ENCODE measurements at places on chromosomes 13 and 19. TPM values are rescaled to one million over a fixed set of nuclear protein-coding genes. Genes with fewer than 3 reads are reported as not detected.

GRCh38 chr19:1364070-1364704, 19.5 kb upstream of the NDUFS7 start:
- no peak for DNase-seq

DNA sequence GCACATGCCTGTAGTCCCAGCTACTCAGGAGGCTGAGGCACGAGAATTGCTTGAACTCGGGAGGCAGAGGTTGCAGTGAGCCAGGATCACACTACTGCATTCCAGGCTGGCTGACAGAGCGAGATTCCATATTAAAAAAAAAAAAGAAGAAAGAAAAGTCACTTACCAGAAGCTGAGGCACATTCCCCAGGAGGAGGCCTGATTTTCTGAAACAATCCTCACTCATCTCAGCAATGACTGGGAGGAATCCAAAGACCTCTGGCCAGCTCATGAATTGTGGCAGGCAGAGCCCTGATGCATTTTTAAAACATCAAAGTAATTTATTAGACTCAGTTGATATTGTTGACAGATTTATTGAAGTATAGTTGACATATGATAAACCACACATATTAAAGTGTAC, 206.3 kb downstream of the FOXO1 start:
- no peak for DNase-seq

- no peak for DNase-seq
These were observed 31.8 kb downstream of the TPP2 start for GRCh38 chr13:102628559-102628958.

- DNase-seq = no peak
These were observed 1.2 kb upstream of the P2RY11 start for GRCh38 chr19:10110076-10110971.

GRCh38 chr13:49690133-49690994, 922 bp downstream of the EBPL start:
- DNase-seq = no peak

DNA sequence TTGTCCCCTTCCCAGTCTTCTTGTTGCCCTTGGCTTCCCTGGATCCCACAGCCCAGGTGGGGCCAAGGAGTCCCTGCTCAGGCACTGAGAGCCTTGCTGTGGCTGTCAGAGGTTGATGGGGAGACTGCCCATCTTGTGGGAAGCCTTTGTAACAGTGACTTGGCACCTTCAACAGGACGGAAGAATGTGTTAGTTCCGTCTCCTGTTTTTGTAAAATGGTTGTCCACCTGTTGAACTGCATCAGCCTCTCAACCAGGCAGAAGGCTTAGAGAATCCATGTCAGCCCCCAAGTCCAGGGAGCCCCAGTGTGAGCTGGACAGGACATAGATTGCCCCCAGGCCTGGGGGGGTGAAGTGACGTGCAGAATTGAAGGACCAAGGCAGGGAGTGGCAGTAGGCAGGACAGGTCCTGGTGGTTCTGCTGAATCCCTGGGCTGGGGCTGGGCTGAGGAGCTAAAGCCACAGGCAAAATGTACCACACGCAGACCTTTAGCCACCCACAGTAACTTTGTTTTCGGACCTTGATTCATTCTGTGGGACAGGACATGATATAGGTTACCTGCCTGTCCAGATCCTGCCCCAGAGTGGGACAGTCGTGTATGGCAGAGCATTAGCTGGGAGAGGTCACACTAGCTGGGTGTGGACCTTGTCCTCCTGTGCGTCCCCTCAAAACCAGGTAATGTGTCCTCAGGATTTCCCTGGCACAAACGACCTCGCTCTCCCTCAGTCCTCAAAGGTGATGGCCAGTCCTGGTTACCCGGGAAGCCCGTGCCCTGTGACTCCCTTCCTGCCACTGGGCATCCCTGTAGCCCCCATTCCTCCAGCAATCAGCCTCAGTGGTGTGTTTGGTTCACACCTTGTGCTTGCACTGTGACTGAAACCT, 47.0 kb downstream of the GATAD2A start:
- no peak for DNase-seq

- no peak for DNase-seq
These were observed 25.2 kb downstream of the MARK4 start for GRCh38 chr19:45276284-45276687.

Gene ATP8B3
- total RNA-seq = 22.2 TPM
